Neural crest cell (in vitro differentiated cells): ENCODE measurements at places on chromosomes 2 and 18. TPM values are rescaled to one million over a fixed set of nuclear protein-coding genes. Genes with fewer than 3 reads are reported as not detected.

SERPINB10 gene
- not detected in 2 replicates for total RNA-seq

IL1R1 gene
- 0.14 TPM in 1 of 2 replicates, not detected in the other for total RNA-seq

CD8B2 gene
- total RNA-seq: not detected in 2 replicates

NTSR2 gene
- not detected in 2 replicates for total RNA-seq

ARHGAP25 gene
- 2.5 and 3.0 TPM in 2 replicates for total RNA-seq

BMP10 gene
- not detected in 2 replicates for total RNA-seq

SLC5A6 gene
- total RNA-seq: 129 and 140 TPM in 2 replicates

SERPINB2 gene
- total RNA-seq: not detected in 2 replicates

STARD6 gene
- 0.35 TPM in 1 of 2 replicates, not detected in the other for total RNA-seq

IKZF2 gene
- total RNA-seq: 7.3 and 7.6 TPM in 2 replicates

- DNase-seq: no peak
These were observed 673.1 kb upstream of the VRK2 start for GRCh38 chr2:57373530-57373929.

- no peak for DNase-seq
These were observed 49.8 kb downstream of the ADI1 start for GRCh38 chr2:3469486-3469885.

GRCh38 chr18:53426666-53427184 lies 797.7 kb downstream of the MBD2 start:
- DNase-seq: no peak

DNA sequence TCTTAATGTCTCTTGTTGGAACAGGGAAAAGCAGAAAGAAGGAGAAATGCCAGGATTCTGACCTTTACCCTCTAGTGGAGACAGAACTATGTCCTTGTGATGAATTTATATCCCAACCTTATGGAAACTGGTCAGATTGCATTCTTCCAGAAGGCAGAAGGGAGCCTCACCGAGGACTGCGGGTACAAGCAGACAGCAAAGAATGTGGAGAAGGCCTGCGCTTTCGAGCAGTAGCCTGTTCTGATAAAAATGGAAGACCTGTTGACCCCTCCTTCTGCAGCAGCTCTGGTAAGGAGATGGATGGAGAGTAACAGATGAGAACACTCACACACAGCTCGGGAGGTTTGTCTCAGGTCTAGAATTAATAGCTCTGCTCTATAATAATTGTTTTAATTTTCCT lies 552.7 kb upstream of the HNMT start:
- DNase-seq: no peak

- DNase-seq: no peak
These were observed 115.5 kb downstream of the ESCO1 start for GRCh38 chr18:21484851-21485636.

GRCh38 chr2:184416146-184416913 lies 182.0 kb upstream of the ZNF804A start:
- no peak for DNase-seq

DNA sequence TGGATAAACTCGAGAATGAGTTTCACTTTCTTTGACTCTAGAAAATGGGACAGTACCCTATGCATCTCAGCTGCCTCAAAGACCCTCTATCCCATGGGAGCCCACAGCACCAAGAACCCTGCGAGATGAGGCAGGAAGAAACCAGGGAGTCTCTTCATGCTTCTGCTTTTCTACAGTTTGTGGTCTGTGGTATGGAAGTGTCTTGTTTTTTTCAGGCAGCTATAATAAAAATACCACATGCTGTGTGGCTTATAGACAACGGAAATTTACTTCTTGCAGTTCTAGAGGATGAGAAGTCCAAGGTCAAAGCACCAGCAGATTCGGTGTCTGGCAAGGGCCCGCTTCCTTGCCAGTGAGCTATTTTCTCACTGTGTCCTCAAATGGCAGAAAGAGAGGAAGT lies 257.9 kb downstream of the SUCLG1 start:
- no peak for DNase-seq

DNA sequence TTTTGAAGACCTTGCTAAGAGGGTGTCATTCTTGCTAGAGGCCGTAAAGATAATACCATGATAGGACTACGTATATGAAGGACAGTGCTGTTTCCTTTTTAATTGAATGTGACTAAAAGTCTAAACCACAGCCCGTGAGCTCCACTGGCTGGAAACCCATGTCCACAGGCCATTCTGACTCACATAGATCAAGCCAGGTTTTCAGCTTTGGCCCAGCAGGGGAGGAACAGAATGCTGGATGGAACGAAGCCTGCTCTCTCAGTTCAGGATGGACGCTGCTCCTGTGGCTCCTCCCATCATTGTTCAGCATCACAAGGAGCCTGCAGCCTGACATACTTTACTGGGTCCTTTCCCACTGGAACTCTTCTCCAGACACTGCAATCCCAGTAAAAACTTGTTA lies 47.6 kb downstream of the ALPK2 start:
- DNase-seq: no peak

DNA sequence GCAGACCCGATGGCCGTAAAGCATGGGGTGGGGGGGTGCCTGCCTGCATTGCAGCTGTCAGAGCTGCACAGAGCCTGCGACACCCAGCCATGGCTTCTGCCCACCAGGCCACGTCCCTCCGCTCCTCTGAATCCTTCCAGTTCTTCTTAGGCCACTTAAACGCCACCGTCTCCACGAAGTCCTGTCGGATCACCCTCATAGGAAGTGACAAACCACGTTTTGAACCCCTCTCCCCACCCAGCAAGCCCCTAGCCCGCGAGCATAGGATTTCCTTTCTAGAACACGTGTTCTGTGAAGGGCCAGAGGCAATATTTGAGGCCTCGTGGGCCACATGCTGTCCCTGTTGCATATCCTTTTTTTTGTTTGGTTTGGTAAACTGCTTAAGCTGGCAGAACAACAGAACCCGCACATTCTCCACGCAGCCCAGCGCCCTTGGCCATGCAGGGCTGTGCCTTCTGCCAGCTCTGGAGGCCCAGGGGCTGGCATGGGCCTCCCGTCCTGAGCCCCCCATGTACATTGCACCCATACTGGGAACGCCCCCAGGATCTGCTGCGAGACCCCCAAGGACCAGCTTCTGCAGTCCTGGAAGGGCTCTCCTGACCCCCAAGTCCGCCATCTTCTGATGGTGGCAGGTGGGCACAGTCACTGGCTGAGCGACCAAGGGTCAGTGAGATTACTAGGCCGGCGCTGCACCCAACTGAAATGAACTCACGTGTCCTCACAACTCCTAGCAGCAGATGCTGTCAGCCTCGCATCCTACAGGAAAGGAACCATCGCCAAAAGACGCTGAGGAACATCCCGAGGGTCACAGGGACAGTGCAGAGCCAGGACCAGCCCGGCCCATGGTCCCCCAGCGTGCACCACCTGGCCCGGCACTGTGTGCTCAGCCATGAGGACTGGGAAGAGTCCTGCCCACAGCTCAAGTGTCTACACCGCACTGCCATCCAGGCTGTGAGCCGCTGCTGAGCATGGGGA lies 35.1 kb downstream of the ADI1 start:
- no peak for DNase-seq

DNA sequence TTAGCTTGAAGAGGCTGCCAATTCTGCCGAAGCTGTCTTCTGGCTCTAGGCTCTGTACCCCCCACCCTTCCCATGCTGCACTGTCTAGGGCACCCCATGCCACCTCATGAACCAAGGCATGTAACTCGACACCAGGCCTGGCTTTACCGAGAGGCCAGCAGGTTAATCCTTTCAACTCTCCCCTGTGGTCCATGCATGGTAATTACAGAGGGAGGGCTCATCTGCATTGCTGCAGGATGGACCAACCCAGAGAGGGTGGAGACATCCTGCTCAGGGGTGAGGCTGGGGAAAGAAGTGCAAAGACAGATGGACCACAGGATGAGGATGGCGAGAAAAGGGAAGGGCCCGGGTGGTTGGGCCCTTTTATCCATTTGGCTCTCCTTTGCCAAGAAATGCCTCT lies 65.8 kb downstream of the KCTD1 start:
- no peak for DNase-seq

DNA sequence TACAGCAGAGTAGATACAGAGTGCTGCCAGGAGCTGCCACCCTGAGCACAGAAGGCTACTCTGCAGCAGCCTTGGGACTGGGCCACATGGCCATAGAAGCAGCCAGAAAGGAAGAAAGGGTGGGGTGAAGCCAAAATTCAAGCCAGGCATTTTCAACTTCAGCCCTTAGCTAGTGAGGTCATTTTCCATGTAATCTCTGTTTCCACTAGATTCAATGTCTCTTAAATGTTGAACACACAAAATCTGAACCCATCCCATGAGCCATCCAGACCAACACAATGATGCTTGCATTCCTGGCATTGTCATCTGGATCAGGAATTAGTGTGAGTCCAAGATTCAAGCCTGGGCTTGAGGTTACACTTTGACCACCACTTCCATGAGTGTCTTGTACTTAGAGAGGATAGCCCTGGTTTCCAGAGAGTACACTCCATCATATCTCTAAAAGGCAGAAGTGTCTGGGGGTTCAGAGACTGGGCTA lies 243.6 kb downstream of the OSR1 start:
- no peak for DNase-seq

DNA sequence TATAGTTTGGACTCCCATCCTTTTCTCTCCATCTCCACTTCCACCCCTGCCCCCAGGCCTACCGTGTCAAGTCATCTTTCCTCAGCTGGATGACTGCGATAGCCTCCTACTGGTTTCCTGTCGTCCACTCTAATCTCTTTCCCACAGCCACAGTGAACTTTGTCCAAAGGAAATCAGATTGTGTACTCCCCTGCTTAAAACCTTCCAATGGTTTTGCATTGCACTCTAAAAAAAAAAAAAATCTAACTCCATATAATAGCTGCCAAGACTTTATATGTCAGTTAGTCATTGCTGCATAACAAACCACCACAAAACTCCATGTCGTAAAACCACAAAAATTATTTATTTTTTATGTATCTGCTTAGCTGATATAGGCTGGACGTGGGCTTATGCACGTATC lies 160.2 kb upstream of the CCDC68 start:
- DNase-seq: no peak

- no peak for DNase-seq
These were observed 196.4 kb upstream of the NABP1 start for GRCh38 chr2:191481305-191482070.

DNA sequence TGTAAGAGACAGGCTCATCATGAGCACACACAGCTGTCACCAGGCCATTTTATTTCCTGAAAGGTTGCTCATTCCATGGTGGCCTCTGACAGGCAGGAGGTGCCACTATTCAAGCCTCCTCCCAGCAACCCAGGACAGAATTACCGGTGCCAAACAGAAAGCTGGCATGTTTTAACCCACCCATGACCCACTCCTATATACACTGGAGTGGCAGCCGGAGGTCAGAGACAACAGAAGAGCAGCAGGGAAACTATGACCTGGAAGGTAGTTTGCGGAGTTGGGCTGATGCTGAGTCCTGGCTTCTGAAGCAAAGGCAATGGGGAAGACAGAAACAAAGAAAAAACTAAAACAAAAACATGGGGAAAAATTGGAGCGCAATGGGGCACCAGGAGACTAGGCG lies 2.3 kb downstream of the RFTN2 start:
- no peak for DNase-seq

DNA sequence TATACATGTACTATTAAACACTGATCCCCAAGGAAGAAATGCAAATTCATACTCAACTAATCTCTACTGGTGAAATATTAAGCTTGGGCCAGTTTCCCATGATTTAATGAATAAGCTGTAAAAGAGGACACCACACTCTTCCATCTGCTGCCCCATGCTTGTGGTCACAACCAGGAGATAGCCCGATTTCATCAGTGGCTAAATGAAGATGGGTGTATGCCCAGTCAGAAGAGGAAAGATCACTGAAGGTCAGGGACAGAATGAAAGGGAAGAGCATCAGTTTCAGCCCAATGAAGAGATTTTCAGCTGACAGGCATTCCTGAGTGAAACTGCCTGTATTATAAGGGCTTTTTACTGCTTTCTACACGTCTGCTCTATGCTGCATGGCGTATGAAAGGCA lies 103.5 kb downstream of the KCNS3 start:
- DNase-seq: no peak

DNA sequence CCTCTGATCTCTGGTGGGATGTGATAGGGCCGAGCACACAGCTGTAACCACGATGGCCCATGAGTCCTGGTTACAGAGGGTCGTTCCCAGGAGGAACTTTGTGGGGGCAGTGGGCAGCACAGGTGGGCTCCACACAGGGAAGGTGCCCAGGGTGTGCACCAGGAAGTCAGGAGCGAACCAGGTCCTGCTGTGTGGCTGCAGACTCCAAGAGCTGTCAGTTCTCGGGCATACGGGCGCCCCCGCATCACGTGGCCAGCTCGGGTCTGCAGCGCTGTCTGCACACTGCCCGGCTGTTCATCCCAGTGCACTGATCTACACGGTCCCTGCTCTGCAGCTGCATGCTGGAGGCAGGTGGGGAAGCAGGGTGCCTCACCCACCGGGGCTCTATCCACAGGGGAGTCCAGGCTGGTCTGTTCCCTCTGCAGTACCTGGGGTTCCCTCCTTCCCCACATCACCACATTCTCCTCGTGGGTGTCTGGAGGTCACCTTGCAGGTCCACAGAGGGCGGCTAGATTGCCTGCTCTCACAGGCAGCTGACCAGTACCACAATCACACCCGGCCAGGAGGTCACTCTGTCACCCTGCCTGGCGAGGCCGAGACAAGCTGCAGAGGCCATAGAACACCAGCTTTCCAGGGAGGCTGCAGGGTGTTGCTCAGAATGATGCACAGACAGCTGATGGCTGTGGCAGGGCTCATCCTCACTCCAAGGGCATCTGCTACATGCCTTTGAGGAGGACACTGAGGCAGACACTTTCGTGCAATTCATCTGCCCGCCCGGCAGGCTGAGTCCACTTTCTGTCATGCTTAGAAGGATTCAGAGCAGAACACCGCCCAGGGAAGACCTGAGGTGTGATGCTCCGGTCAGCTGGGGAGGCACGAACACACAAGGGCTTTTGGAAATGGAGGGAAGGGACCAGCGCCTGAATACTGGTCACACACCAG lies 202.7 kb downstream of the EIPR1 start:
- DNase-seq: no peak

GRCh38 chr2:119117891-119118882 lies 40.4 kb downstream of the C1QL2 start:
- DNase-seq: no peak

DNA sequence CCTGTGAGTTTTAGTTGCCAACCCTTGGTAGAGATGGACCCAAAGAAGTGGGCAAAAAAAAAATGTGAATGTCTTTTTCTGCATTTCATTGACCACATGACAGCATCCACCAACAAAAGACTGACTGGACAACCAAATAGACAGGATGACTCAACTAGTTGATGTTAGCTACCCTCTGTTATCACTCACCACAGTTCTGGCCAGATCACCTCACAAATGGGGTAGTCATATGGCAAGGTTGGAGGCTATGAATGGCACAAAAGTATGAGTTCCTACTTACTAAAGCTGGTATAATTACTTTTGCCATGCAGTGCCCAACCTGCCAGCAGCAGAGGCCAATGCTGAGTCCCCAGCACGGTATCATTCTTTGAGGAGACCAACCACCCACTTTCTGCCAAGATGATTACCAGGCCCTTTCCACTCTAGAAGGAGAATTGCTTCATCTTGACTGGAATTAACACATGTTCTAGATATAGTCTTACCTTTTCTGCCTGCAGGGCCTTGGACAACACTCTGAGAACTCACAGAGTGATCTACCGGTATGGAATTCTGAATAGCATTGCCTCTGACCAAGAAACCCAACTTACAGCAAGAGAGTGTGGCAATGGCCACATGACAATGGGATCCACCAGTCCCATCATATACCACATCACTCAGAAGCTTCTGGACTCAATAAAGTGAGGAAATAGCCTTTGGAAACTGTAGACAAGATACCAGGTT lies 20.1 kb upstream of the TCF7L1 start:
- DNase-seq: no peak

GRCh38 chr2:237547841-237548416 lies 18.4 kb upstream of the PRLH start:
- DNase-seq: no peak

- no peak for DNase-seq
These were observed 129.6 kb downstream of the NRXN1 start for GRCh38 chr2:50902365-50902764.

- no peak for DNase-seq
These were observed 68.0 kb downstream of the ZFP36L2 start for GRCh38 chr2:43158259-43158880.
